Left renal pelvis (tissue), 4 donors: ENCODE measurements at places on chromosomes 3 and 15.

DNA sequence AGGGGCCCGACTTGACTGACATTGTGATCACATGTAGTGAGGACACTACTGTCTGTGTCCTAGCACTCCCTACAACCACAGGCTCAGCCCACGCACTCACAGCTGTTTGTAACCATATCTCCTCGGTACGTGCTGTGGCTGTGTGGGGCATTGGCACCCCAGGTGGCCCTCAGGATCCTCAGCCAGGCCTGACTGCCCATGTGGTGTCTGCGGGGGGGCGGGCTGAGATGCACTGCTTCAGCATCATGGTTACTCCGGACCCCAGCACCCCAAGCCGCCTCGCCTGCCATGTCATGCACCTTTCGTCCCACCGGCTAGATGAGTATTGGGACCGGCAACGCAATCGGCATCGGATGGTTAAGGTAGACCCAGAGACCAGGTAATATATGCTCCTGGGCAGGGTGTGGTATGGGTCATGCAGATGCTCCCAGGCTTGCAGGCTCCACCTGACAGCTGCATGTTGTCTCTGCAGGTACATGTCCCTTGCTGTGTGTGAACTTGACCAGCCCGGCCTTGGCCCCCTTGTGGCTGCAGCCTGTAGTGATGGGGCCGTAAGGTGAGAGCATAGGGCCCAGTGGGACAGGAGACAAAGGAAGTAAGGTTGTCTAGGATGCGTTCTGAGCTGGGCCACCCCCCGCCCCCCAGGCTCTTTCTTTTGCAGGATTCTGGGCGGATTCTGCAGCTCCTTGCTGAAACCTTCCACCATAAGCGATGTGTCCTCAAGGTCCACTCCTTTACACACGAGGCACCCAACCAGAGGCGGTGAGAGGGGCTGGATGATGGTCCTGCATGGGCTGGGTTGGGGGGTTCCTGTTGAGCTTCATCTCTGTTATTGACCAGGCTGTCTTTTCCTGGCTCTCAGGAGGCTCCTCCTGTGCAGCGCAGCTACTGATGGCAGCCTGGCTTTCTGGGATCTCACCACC, 4.4 kb downstream of the DALRD3 start:
- no peak for DNase-seq

GRCh38 chr3:184725176-184725719, 13.4 kb upstream of the MAGEF1 start:
- DNase-seq, result no peak

GRCh38 chr15:49423021-49423420, at the start of gene FGF7:
Gene FGF7, plus strand, starts transcription at chr15:49423242. Its CDS starts 1,056 bp downstream, at chr15:49424298.
- no peak for DNase-seq

GRCh38 chr3:140530131-140530530, 147.7 kb upstream of the TRIM42 start:
- DNase-seq, result no peak

GRCh38 chr3:119279101-119279554, 15.1 kb upstream of the ARHGAP31 start:
- no peak for DNase-seq

- no peak for DNase-seq
Observed at GRCh38 chr3:181292984-181293383, 303.4 kb upstream of the DNAJC19 start.

DNA sequence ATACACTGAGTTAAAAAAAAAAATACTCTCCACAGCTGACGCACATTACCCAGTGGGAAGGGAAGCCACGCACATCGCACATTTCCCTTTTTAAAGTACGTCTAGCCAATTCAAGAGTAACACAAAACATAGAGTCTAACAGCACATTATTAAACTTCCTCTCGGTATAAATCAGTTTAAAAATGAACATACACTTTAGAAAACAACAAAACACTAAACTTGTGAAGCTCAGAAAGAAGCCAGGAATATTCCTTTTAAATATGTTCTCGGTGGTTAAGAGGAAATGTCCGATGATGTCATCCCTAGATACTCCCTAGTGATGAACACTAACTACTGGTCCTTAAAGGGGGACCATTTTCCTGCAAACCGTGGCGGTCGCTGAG, 721 bp downstream of the MYEF2 start:
- peak; percentile 45 for DNase-seq

- no peak for DNase-seq
Observed at GRCh38 chr3:64270142-64270865, 45.0 kb upstream of the PRICKLE2 start.

- DNase-seq, result no peak
Observed at GRCh38 chr3:25910997-25911396, 121.1 kb downstream of the OXSM start.

DNA sequence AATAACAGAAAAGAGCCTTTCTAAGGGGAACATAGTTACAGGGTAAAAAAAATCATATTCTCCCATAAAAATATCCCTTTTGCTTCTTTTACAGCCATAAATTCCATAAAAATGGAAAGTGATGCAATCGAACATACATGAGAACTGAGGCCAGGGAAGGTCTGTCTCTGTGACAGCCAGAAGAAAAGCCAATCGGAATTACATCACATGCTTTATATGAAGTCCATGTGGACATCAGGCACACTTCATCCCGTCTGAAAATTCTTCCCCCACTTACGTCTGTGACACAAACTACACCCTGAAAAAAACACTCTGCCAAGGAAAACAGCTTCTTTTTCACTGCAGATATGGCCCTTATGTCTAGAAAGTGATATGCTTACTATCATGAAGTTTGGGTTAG, 323.5 kb downstream of the ERC2 start:
- no peak for DNase-seq

DNA sequence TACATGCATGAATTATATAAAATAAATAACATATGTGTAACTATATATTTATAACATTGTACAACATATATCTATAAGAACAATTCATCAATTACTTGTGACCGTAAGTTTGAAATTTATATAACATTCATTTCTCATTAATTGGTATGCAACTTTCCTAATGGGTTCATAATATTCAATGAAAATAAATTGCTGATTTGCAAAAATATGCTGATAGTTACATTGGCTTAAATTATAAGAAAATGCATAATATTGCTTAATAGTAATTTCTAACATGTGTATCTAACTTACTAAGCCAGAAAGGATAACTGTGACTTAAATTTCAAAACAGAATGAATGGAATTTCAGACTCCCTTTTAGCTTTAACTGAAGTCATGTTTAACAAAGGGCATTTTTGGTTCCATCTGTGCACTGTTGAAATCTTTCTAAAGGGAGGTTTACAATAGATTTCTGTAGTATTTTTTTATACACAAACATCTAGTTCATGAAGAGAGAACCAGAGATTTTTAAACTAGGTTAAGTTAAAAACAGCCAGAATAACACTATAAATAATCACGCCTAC, 310.9 kb downstream of the TBC1D5 start:
- DNase-seq, result no peak

DNA sequence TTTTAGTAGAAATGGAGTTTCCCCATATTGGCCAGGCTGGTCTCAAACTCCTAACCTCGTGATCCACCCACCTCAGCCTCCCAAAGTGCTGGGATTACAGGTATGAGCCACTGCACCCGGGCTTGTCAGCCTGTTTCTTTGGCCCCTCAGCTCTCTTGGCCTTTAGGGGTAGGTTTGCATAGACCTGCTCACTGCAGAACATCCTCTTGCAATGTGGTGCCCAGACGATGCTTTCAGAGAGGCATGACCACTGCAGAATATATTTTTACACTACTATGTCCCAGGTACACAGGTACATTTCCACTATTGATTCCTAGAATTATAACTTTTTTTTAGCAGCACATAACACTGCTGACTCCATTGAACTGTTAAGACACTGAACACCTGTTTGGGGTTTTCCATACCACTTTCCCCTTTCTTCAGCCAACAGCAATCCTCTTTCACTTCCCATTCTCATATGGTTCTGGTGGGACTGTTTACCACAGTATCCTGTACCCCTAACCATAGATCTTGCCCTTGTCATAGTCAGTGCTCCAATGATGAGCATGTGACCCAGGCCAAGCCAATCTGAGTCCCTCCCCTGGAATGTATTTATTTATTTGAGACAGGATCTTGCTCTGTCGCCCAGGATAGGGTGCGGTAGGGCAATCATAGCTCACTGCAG, 21.1 kb downstream of the CCDC32 start:
- no peak for DNase-seq

DNA sequence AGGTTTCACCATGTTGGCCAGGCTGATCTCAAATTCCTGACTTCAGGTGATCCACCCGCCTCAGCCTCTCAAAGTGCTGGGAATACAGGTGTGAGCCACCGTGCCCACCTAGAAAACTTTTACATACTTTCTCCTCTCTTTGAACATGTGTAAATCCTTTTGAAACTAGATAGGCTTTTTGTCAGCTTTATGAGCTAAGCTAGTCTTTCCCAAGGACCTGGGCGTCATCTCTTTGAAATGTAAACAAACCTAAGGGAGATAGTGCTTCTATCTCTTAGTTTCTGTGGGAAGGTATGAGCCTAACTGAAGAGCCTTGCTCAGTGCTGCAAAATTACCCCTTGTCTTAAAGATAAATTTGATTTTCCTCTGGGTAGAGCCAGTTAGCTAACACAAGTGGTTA, 4.8 kb downstream of the CX3CR1 start:
- DNase-seq, result no peak

DNA sequence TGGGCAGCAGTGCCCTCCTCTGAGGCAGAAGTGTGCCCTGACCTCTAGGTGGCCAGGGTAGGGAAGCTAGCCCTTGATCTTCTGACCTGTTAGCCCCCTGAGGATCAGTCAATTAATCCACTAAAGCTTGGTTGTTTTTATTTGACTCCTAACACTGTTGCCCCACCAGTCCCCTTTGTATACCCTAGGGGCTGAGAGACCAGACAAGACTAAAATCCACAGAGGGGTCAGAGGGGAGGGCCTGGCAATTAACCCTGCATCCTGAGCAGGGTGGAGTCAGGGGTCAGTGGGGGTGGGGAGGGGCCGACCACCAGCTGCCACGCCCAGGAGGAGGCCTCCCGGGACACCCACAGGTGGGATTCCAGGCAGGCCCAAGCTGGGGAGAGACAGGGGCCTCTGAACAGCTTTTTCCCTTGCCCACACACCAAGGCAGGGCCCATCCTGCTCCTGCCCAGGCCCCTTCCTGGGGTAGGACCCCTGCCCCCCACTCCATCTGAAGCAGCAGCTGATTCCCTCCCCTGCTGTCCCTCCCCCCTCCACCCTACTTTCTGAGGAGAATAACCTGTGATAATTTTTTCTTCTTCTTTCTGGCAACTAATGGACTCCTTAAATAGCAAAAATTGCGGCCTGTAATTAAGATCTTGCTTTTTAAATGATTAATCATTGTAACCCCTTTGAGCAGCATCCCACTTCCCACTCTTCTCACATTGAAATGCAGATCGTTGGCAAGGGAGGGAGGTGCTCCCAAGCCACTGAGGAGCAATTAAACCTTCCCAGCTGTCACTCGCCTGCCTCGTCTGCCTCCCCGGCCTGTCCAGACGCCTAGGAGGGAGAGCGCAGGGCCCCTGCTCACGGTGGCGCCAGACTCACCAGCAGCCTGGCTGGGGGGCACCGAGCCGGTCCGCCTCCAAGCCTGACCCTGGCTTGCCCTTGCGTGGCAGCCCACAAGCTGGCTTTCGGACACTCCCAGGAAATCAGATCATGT, 51.9 kb downstream of the RHCG start:
- no peak for DNase-seq

DNA sequence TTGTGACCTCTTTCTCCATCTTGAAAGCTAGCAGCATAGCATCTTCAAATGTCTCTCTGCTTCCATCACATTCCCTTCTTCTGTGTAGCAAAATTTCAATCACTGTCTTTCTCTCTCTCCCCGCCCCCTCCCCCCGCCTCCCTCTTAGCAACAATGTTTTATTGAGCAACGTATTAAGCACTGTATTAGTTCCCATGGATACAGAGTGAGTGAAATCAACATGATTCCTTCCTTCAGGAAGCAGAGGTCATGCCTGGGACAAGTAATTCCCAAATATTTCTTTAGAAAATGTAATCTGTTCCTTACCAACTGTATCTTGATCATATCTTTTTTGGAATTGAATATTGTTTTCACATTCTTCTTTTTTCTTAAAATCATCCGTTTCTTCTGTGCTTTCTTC, 373.7 kb upstream of the NECTIN3 start:
- no peak for DNase-seq

DNA sequence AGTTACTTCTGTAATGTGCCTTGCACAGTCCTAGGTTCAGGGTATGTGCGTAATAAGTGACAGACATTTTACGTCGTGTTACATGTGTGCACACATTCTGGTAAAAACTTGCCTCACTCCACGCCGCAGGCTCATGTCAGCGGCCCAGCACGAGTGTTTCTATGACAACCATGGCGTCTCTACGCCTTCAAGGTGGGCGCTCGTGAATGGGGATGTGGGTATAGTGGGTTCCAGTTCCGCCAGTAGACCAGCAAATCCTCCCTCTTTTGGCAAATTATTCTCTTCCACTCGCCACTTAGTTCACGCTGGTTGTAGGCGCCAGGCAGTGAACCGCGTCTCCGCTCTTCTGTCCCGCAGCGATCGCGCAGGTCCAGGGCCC, 40.3 kb downstream of the CHST14 start:
- DNase-seq, result peak; percentile 3

GRCh38 chr3:48820612-48821324, 26.9 kb downstream of the PRKAR2A start:
- no peak for DNase-seq

DNA sequence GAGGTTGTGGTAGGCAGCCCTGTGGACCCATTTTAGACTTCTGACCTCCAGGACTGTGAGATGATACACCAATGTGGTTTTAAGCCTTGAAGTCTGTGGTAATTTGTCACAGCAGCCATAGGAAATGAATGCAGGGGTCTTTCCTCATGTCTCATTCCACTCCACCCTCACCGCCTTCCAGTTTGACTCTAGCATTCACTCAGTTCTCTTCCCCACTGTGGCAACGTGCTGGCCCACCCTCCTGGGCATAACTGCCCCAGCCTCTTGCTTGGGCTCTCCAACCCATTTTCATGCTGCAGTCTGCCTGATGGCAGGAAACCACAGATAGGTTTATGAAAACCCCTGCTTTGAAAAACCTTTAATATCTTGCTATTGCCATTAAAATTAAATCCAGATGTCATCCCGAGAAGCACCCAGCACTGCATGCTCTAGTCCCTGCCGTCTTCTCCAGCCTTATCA, 7.3 kb upstream of the TRNT1 start:
- no peak for DNase-seq
